CD4-positive, CD25-positive, alpha-beta regulatory T cell (primary cell): ENCODE measurements at places on chromosomes 4 and X.

DNA sequence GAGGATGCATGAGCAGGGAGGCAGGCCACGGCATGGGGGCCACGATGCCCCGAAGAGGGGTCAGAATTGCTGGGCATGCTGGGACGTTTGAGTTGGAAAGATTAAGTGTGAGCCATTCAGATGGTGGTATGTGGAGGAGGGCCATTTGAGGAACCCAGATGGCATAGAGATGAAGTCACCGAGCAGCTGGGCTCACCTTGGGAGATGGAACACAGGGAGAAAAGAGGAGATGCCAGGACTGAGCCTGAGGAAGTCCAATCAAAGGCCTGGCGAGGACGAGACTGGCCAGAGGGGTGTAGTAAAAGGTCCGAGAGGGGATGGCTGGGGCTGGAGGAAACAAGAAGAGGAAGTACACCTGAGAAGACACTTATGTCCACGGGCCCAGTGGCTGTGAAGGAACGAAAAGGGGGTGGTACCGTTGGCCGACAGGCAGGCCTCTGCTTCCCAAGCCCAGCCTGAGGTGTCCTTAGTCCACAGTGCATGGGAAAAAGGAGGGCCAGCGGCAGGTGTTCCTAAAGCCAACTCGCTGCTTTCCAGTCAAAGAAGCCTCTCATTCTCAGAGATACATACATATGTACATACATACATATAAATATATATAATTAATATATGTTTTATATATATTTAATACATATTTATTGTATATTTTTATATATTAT is 54.6 kb upstream of the CLCN4 start:
- DNase-seq: no peak

GRCh38 chr4:26907731-26908599 is 47.3 kb downstream of the STIM2 start:
- DNase-seq: no peak

GRCh38 chr4:589219-589963 is 13.3 kb upstream of the TMEM271 start:
- no peak for DNase-seq

GRCh38 chr4:24583451-24584210 is 723 bp downstream of the DHX15 start:
- peak; percentile 41 for DNase-seq

DNA sequence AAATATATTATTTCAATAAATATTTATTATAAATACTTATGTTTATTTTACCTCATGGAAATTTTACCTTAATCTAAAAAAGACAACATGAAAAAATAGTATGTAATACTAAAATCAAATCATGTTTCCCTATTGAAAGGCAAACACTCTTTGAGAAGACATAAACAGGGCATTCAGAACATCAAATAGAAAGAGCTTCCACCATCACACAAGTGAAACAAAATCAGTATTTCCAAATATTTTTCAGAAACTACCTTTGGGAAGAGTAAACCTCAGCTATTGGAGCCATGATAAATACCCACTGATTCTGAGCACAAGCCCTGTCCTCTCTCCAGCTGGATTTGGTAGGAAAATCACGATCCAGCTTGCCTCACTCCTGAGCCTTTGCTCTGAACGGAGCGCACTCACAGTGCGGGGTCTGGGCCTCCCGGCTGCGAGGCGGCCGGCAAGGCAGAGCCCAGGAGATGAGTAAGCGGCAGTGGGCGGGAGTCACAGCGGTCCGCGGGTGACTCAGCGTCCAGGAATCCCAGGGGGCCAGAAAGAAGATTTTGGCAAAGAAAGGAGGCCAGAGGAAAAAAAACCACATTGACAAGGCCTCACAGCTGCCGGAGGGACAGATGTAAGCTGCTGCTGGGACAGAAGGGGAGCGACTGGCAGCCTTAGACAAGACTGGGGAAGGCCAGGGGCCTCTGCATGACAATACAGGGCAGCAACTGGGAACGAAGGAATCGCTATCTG is 14.7 kb upstream of the ANXA5 start:
- DNase-seq: no peak

DNA sequence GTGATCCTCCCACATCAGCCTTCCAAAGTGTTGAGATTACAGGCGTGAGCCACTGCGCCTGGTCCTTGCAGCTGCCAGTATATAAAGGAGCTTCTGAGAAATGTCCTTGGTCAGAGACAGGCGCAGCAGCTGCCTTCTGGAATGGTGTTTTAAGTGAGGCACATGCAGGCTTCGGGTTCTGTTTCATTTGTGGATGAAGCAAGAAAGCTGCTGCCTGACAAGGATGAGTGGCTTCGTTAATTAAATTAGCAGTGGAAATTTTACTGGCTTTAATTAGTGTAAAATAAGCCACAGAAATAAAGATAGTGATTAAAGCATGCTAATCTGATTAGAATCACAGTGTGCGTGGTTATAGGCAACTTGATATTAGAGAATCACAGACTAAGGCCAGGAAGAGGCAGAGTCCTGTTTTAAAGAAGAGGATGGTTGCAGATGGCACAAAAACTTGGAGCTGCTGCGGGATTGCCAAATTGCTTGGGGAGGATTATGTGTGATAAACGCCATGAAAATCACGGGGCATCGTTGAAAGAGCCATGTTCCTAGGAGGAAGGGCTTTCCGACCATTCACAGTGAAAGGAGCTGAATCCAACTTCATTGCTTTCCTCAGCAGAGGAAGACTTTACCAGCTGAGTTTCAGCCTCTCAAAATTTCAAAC is 348.4 kb upstream of the FAT1 start:
- no peak for DNase-seq

DNA sequence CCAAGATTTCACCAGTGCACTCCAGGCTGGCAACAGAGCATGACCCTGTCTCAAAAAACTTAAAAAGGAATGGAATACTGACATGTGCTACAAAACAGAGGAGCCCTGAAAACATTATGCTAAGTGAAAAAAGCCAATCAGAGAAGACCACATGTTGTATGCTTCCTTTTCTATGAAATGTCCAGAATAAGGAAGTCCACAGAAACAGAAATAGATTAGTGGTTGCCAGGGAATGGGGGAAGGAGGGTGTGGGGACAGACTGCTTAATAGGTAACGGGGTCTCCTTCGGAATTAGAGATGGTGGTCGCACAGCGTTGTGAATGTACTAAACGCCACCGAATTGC is 30.1 kb upstream of the KIAA0232 start:
- no peak for DNase-seq

GRCh38 chr4:53734584-53735353 is 143.5 kb upstream of the LNX1 start:
- DNase-seq: no peak

DNA sequence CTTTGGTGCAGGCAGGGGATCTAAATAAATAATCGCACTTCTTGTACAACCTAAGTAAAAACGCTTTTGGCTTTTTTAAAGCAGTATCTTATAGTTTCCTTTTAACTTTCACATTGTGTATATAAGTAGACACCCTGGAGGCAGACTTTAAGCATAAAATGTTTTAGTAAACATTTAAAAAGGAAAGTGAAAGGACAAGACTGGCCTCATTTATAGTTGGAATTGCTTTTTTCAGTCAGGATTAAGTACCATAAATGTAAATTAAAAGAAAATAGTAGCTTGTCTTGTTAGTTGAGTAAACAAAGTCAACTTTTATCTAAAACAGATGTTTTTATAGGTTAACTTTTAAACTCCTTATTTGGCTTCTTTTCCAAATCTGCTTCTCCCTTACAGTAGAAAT is 39.7 kb downstream of the PTPN13 start:
- DNase-seq: no peak

GRCh38 chr4:87819281-87819919 is 13.4 kb upstream of the MEPE start:
- no peak for DNase-seq

DNA sequence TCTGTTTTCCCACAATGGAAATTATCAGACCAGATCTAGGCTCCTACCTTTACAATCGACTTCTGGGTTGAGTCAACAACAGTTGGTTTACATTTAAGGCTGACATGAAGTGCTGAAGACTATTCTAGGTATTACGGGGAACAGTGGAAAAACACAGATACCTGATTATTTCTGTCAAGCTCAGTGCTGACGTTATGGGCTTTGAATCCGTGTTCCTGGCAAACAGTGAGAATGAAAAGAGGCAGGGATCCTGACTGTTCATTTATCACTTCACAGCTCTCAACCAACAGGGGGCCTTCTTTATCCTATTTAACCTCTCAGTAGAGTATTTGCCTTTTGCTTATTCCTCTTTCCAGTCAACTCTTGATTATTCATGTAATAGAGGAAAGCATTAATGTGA is 43.1 kb downstream of the TMEM164 start:
- DNase-seq: no peak

- DNase-seq: peak; percentile 17
Measured at GRCh38 chrX:65866146-65866545, 173.7 kb downstream of the VSIG4 start.

GRCh38 chr4:9904976-9905587 is 116.2 kb downstream of the SLC2A9 start:
- no peak for DNase-seq

GRCh38 chr4:186260504-186261448 is 5.2 kb upstream of the F11 start:
- no peak for DNase-seq

- peak; percentile 90 for DNase-seq
Measured at GRCh38 chr4:1055721-1056590, 44.5 kb downstream of the FGFRL1 start.

- no peak for DNase-seq
Measured at GRCh38 chr4:121728798-121729226, 32.0 kb upstream of the ANXA5 start.

DNA sequence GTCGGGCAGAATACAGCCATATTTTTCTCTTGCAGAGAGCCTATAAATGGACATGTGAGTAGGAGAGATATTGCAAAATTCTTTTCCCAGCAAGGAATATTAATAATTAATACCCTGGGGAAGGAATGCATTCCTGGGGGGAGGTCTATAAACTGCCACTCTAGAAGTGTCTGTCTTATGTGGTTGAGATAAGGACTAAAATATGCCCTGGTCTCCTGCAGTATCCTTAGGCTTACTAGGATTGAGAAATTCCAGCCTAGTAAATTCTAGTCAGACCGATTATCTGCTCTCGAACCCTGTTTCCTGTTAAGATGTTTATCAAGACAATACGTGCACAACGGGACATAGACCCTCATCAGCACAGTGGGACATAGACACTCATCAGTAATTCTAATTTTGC is 872.6 kb downstream of the FSTL5 start:
- no peak for DNase-seq

GRCh38 chr4:113148925-113149324 is 99.5 kb downstream of the ANK2 start:
- no peak for DNase-seq

- no peak for DNase-seq
Measured at GRCh38 chrX:80120335-80120734, 105.8 kb downstream of the TBX22 start.

- DNase-seq: no peak
Measured at GRCh38 chr4:42401171-42401570, 3.9 kb downstream of the SHISA3 start.

GRCh38 chrX:155216940-155217440 is 730 bp downstream of the VBP1 start:
- DNase-seq: no peak

- DNase-seq: no peak
Measured at GRCh38 chr4:60155088-60155487, 1045.0 kb upstream of the ADGRL3 start.

DNA sequence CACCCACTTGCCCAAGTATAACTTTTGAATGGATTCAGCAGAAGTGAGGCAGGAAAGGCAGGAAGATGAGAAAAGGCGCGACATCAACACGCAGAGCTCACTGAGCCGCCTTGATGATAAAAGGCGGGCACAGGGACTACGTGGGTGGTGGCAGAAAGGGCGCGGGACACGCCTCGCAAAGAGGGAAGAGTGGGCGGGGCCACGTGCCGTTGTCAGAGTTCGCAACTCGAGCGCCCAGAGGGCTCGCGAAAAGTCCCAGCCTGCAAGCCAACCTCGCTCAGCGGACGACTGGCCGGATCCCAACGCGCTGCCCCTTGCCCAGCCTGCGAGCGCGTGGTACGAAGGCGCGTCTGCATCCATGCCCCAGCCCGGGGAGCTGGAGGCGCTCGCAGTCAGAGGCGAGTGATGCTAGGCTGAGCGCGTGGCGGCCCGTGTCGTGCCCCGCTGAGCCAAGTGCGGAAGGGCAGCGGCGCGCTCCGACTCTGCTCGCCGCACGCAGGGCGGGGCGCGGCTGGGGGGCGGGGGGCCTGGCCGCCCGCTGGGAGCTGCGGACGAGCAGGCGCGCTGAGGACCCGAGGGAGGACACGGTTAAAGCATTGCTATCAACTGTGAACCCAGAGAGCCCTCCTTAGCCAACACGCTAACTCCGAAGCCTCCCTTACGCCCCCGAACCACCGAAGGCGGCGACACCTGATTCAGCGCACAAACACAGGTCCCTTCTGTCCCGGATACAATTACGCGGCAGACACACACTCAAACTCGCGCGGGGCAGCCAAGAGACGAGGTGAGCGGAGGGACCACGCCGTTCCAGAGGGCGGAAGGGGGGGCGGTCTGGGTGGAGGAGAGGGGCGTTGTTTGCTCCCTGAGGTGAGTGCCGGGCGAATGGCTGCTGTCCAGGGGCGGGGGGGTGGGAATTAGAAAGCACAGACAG is at the start of gene UGT8:
TSS of gene UGT8 (plus strand) at position 617 of the 931 bp plus-strand sequence. CDS start 24,074 bp downstream, outside the sequence.
- no peak for DNase-seq

GRCh38 chr4:102352781-102353180 is 7.5 kb upstream of the SLC39A8 start:
- DNase-seq: no peak

DNA sequence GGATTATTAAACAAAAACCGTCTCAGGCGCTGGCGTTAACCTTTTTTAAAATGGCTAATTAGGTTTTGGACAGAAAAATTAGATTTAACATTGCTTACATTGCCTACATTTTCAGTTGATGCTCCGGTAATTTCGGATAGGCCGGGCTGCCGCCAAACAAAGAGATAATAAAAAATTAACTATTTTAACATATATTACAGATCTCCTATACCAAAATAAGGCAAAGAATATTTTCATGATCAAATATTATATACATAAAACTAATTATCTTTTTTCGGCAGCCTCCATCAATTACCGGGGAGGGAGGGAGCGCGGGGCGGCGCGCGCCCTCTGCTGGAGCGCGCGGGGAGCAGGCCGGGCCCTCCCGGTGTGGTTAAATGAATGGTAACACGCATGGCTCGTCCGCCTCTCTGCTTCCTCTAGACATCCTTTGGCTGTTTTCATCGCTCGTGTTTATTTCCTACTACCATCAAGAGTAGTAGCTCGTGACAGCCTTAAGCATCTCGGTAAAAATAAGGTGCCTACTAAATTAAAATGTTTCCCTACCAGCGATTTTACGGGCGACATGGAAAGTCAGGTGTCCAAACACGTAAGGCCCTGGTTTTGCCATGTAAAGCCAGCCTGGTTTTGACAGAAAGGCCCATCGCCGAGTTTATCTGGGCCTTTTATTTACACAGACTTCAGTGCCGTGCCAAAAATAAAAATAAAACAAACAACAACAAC is 52.4 kb upstream of the TMEM33 start:
- DNase-seq: peak; percentile 10

GRCh38 chr4:167966143-167966542 is 126.2 kb upstream of the ANXA10 start:
- no peak for DNase-seq
